ENCODE measurements at places on chromosomes 1 and 21. TPM values are rescaled to one million over a fixed set of nuclear protein-coding genes. Genes with fewer than 3 reads are reported as not detected.

CAPN8 gene
- not detected for total RNA-seq

AURKAIP1 gene
- 128 TPM for total RNA-seq

PM20D1 gene
- not detected for total RNA-seq

DNM3 gene
- 3.9 TPM for total RNA-seq

VTCN1 gene
- total RNA-seq, result 0.43 TPM

RUNX1 gene
- total RNA-seq, result 0.64 TPM

FAM229A gene
- total RNA-seq, result 7.7 TPM

NR1I3 gene
- not detected for total RNA-seq

SAMSN1 gene
- not detected for total RNA-seq

GJA5 gene
- 1.2 TPM for total RNA-seq

PRDM16 gene
- total RNA-seq, result 11.7 TPM

FAM43B gene
- total RNA-seq, result 0.75 TPM

DYNLT5 gene
- 1.6 TPM for total RNA-seq
